Activated naive CD4-positive, alpha-beta T cell treated with Interleukin-2 at 50 U/mL for 16 hours (primary cell): ENCODE measurements at places on chromosomes 1 and 21.

DNA sequence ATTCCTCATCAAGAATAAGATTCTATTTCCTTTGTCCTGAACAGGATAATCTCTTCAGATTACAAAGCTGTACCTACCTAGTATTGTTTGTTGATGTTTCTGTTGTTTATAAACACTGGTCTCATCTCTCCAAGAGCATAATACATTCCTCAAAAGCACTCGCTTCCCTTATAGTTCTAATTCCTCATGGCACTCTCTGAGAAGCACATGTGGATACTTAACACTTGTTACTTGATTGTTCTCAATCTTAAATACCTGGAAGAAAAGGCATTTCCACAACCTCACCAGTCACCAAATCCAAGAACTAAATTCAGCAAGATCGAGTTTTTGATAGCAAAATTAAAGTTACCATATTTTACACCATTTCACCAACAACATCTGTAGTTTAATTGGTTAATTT, 145.9 kb upstream of the DUSP10 start:
- no peak for DNase-seq

DNA sequence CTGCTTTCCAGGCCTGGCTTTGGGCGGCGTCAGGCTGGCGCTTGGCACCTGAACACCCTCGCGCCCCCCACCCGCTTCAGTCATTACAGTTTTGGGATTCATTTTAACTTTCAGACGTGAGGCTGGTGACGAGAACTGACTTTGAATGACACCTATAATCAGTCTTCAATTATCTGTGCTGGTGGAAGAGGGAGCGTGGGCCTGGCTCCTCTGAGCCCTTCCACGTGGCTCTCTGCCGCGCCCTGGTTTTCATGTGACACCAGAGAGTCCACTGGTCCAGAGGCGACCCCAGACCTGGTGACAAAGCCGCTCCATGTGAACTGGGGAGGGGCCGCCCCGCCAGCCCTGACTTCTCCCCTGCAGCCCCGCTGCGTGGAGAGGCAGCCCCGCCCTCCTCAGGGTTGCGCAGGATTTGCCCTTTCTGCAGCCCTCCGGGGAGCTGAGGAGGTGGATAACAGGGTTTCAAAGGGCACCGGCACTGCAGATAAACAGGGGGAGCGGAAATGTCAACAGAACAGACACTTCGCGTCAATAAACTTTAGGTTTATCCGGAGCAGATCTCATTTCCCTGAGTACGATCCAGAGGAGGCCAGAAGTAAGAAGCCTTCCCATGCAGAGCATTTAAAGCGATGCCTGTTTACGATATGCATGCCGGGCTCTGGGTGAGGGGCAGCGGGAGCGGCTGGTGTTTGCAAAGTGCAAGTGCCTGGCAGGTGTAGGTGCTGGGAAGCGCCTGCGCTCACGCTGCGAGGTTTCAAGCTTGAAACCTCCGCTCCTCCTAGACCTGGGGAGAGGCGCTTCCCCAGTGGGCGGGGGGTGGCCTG, 56.4 kb downstream of the AJAP1 start:
- no peak for DNase-seq

DNA sequence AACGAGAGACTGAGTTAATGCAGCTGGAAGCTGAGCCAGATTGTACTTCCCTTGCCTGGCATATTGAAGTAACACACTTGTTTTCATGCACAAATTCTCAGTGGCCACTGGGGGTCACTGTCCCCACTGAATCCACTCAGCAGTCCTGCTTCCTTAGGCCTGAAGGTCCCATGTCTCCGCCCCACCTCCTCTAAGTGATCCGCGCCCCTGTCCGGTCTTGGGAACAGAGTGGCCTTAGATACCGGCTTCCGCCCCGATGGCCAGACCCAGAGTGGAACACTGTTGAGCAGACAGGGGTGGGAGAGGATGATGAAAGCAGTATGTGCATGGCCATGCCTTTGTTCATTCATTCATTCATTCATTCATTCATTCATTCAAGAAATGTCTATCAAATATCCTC, 34.8 kb downstream of the CHAF1B start:
- peak; percentile 26 for DNase-seq

DNA sequence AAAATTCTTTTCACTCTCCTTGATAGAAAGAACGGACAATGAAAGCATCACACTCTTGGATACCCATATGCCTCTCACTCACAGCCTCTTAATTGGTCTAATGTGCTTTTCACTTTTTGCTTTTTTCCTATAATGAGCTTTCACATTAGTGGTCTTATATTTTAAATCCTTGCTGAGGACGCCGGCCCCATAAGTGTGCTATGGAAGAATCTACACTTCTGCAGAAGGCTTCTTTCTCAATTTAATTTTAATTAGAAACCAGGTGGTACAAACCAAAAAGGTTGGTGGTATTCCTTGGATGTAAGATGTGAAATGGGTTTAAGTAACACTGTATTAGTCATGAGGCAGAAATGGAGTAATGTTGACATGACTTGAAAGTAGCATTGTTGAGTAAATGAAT, 190.6 kb upstream of the NFIA start:
- no peak for DNase-seq

GRCh38 chr1:220747437-220748088, 559 bp upstream of the MTARC2 start:
- no peak for DNase-seq

DNA sequence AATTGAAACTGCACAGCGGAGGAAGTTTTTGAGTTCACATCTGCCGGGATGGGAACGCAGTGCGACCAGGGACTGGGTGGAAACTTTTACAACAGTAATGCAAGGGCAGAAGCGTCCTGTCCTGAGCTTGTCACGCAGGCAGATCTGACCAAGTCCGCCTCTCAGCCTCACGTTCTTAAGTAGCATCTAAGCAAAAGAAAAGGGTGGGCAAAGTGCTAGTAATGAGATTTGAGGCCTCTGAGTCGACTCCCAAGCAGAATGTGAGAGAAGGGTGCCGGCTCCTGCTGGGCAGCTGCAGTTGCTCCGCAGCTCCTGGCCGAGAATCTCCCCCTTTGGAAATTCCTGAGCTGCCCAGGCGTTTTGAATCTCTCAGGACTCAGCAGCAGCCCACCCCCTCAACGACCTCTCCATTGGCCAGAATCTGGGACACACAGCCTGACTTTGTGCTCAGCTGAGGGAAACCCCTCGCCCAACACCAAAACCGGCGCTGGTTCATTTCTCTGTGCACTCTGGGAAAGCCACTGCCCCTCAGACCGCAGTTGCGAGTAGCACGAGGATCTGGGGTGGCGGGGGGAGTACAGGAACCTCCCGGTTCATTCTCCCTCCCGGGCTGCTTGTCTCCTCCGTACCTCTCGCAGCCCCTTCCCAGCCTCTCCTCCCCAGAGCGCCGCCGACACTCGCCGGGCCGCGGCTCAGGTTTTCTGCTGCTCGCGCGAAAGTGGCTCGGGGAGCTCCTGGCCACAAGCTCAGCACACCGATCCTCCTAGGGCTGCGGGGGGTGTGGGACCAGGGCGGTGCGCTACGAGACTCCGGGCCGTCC, 913 bp upstream of the S1PR1 start:
- DNase-seq: peak; percentile 72

DNA sequence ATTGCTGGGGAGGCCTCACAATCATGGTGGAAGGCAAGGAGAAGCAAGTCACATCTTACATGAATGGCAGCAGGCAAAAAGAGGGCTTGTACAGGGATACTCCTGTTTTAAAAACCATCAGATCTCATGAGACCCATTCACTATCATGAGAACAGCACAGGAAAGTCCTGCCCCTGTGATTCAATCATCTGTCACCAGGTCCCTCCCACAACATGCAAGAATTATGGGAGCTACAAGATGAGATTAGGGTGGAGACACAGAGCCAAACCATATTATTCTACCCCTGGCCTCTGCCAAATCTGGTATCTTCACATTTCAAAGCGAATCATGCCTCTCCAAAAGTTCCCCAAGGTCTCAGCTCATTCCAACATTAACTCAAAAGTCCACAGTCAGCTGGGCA, 11.1 kb upstream of the MIA3 start:
- DNase-seq: no peak

GRCh38 chr1:18922848-18923755, 20.7 kb upstream of the ALDH4A1 start:
- no peak for DNase-seq

DNA sequence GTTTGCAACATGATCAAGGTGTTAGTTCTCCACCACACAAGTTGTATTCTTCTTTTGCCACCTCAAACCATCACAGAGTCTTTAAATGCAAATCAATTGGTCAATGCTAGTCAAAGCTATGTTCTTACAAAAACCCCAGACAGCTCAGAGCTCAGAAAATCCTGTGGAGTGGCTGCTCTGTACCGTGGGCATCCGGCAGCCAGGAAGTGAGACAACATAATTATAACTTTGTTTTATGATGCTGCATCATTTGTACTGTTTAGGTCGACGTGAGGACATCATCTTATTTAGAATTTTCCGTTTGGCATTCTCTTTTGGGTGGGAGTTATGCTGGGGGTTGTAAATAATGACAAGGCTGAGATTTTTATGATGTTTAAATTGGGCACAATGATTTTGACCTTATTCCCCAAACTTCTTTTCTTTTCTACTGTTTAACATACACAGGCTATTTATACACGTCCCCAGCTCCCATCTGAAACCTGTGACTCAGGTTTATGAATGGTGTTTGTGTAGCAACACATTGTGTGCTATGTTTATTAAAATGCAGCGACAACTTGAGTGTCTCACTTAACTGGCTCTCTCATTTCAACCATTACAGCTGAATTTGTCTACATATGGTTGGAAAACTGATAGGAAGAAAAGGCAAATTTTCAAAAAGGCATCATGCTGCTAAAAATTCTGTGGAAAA, 124.0 kb downstream of the CNIH3 start:
- no peak for DNase-seq

DNA sequence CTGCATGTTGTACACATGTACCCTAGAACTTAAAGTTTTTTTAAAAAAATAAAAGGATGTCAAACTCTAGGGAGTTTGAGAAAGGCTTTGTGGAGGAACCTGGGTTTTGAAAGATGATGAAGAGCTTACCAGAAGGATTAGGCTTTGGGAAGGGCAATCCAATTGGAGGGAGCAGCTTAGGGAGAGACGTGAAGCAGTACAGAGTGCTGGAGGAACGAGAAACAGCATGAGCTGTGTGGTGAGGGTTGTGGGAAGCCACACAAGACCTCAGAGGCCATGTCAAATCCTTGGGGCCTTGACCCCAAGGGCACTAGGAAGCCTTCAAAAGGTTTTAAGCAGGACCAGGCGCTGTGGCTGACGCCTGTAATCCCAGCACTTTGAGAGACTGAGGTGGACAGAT, 8.4 kb upstream of the KPNA6 start:
- DNase-seq: no peak

GRCh38 chr1:248840946-248841345, 2.9 kb downstream of the ZNF672 start:
- no peak for DNase-seq

DNA sequence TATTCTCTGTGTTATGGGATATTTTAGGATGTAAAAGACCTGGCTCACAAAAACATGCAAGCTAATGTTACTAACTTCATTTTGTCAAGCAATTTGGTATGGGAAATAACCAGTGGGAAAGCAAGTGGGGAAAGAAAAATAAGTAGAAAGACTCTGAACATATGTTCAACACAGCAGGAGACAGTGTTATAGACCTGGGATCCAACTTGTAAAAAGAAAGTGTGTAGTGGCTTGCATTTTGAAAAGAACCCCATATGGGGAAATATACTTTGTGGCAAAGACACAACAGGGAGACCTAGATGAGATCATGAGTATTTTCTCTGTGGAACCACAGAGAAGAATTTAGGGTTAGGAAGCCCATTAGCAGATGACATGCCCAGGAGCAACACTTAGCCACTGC, 212.7 kb upstream of the NRIP1 start:
- DNase-seq: no peak

DNA sequence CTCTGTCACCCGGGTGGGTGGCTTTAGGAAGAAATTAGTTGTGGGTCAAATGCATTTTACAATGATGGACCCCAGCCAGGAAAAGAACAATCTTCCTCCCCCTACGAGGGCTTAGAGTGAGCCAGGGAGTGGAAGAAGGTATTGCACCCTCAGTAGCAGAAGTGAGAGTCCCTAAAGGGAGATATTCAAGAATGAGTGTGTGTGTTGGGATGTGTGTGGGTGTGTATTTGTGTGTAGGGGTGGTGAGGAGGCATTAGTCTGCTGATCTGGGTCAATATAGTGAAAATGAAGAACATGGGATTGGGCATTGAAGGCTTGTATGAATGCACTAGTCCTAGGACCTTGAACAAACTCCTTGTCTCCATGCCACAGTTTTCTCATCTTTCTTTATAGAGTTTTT, 85.2 kb upstream of the RUNX1 start:
- DNase-seq: no peak

DNA sequence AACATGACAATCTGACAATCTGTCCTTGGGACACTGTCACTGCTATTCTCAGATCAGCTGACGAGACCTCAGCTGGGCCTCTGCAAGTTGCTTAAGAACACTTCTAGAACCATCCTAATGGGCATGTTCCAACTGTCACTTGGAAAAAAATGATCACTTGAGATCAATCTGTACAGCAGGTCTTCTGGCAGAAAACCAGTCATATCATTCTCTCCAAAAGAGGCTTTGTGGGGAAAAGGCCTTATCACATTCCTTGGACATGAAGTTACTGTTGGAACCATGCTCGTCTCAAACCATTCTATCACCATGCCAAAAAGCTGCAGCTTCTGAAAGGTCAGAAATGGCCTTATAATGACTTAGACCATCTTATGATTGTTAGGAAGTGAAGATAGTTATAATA, 744.2 kb downstream of the USP25 start:
- DNase-seq: no peak

DNA sequence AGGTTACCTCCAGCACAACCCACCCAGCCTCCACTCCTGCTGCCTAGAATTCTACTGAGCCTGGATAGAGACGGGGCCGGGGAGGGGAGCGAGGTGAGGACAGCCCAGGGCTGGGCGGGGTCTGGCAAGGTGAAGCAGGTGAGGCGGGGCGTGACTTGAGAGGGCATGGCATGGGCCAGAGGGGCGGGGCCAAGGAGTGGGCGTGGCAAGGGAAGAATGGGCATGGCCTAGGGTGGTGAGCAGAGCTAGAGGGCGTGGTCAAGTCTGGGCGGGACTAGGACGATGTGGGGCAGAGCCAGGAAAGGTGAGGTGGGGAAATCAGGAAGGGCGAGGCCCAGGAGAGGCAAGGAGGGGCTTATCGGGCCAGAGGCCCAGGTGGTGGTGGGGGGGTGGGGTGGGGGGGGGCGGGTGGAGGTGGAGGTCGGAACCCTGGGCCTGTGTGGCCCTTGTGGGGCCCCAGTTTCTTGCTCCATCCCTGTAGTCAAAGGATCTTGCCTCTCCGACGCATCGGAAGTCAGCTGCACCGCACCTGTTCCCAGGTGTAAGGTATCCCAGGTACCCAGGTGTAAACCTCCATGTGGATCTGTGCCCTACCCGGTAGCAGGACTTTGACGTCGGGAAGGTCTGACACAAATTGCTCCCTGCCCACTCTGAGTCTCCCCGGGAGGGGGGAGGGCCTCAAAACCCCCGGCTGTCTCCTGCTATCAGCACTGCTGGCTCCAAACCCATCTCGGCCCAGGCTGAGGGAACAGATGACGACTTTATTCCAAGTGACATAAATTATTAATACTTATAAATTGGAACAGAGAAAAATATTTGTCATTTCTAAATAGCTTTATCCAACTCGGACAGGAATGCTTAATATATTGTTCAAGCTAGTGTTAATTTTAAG, 32.9 kb upstream of the UTS2 start:
- peak; percentile 9 for DNase-seq
